NCI-H1092 (cell line): ENCODE measurements at places on chromosomes 4 and X.

DNA sequence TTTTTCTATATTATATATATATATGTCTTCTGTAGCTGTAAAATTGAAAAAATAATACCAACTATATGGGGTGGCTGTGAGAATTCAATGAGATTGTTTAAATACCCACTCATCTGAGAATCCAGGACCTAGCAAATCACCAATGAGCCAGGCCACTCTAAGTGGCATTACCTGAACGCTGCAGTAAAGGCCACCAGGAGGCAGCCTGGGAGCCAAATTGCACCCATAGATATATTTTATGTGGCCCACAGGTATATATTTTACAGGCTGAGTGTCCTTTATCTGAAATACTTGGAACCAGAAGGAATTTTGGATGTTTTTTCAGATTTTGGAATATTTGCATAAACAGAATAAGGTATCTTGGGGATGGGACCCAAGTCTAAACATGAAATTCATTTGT lies 58.2 kb upstream of the C4orf50 start:
- DNase-seq, result no peak

DNA sequence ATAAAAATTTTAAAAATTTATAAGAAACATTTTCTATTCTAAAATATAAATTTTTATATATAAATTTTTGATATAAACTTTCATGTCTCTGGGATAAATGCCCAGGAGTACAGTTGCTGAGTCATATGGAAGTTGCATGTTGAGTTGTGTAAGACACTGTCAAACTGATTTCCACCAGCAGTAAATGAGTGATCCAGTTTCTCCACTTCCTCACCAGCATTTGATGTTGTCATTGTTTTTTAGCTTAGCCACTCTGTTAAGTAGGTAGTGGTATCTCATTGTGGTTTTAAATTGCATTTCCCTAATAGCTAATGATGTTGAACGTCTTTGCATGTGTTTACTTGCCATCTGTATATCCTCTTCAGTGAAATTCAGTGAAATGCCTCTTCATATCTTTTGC lies 66.5 kb downstream of the MAMLD1 start:
- DNase-seq, result no peak

DNA sequence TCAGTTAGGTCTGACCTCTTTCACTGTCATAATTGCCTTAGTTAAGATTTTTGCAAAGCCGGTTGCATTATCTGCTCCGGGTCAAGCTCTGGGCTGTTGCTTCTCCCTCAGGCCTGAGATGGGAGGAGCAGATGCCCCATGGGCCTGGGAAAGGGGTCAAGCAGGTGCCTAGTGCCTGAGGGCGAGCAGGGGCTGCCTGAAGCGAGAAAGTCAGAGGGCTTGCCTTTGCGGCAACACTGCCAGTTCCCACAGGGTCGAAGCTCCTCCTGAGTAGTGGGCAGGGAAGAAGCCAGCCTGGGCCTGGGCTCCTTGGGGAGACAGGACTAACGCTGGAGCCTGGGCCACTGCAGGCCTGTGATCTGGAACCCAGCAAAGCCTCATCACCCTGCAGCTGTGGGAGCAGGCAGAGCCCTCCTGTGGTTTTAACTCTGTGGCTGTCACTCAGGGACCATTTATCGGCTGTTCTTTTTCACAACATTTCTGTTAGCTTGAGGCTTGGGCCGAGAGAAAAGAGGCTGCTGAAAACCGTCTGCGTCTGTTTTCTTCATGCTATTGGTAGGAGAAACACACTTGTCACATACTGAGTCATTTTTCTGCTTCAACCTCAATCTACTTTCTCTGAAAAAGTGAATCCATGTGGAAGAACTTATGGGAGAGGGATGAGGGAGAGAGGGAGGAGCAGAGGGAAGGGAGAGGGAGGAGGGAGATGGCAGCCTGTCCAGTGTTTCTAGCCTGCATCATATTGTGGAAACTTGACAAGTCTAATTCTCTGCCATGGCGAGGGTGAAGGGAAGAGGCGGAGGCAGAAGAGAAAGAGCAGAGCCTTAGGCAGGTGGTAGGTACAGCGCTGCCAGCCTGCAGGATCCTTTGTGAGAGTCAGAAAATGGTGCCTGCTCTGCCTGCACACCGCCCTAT lies 68.4 kb downstream of the RHOH start:
- no peak for DNase-seq

DNA sequence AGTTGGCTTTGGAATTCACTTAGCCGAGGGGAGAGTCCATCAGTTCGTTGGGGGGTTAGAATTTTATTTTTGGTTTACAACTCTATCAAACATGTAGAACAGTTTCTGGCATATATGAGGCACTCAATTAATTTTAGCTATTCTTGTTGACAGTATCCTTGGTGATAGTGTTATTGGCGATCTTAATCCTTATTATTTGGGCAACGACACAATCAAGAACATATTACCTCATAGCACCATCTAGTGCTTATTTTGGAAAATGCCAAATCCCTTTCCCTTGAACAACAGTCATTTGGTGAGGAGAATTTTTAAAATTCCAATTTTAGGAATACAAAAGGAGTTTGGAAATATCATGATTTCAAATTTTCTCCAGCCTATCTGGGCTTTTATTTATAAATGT lies 17.9 kb upstream of the PGRMC1 start:
- DNase-seq, result no peak
